Germinal center (tissue), 1 donor: ENCODE measurements at places on chromosomes 6 and 20.

DNA sequence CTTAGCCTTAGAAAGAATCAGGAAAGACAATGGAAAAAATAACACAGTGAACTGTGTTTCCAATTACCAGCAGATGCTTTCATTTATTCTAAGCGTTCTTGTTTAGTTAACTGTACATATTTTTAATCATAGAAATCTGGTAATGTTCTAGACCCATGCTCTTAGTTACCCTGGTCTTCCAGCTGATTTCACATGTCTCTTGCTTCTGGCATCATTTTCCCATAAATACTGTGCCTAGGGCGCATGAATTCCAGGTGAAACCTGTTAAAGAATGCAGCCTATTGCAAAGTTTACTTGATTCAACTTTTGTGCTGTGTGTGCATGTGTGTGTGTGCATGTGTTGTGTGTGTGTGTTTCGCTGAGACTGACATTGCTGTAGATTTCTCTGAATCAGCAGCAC is 178.6 kb downstream of the PDE7B start:
- no peak for DNase-seq

DNA sequence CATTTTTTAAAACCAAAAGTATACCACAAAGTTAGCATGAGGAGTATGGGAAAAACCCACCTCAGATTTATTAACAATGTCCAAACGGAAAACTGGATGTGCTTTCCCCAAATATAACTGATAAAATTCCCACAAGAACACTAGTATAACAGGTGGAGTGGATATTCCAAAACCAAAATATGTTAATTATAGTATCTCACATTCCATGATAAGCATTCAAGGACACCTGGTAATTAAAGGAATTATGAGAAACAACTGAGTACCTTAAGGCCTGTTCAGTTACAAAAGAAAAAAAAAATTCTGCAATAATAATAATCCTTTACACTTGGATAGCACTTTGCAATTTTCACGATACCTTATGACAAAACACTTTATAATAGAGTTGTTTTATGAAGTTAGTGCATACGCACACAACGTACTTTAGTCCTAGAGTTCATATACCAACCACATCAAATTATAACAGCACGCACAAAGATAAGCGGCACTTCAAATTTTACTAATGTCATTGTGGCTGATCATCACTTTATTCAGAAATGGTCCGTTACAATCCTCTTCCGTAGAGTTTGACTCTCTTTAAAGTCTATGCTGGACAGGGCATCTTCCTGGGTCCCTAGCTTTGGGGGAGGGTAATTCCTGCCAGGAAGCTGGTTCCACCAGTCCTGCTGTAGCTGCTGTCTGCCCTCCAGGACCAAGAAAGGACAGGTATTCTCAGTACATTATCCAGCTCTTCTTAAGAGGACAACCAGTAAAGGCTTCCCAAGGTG is 1.7 kb downstream of the CDK19 start:
- DNase-seq, result peak; percentile 16

DNA sequence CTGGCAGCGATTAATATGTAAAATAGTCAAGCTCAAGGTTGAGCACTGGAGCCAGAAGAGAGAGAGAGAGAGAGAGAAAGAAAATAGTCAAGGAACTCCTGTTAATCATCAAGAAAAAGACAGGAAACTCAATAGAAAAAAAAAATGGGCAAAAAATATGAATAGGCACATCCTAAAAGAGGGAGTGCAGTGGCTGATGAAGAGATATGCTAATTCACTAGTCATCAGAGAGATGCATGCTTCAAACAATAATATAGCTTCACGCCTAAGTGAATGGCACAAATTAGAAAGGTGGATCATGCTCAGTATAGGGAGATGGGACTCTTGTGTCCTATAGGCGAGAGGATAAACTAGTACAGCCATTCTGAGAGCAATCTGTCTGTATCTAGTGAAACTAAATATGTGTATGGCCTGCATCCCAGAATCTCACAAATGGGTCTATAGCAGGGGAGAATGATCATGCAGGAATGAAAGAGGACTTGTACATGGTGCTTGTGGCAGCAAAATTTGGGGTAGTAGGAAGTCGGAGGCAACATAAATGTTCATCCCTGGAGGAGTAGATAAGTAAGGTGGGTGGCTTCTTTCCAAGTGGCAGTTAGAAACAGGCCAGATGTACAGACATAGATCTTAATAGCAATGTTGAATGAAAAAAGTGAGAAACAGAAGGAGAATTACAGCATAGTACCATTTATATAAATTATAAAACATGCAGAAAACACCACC is 176.8 kb downstream of the VEGFA start:
- no peak for DNase-seq

- DNase-seq, result no peak
Observed at GRCh38 chr6:18388271-18388670, 1.1 kb downstream of the RNF144B start.

- no peak for DNase-seq
Observed at GRCh38 chr6:72588155-72588554, 33.7 kb upstream of the KCNQ5 start.

GRCh38 chr6:107353773-107354382 is 105.5 kb downstream of the PDSS2 start:
- no peak for DNase-seq

DNA sequence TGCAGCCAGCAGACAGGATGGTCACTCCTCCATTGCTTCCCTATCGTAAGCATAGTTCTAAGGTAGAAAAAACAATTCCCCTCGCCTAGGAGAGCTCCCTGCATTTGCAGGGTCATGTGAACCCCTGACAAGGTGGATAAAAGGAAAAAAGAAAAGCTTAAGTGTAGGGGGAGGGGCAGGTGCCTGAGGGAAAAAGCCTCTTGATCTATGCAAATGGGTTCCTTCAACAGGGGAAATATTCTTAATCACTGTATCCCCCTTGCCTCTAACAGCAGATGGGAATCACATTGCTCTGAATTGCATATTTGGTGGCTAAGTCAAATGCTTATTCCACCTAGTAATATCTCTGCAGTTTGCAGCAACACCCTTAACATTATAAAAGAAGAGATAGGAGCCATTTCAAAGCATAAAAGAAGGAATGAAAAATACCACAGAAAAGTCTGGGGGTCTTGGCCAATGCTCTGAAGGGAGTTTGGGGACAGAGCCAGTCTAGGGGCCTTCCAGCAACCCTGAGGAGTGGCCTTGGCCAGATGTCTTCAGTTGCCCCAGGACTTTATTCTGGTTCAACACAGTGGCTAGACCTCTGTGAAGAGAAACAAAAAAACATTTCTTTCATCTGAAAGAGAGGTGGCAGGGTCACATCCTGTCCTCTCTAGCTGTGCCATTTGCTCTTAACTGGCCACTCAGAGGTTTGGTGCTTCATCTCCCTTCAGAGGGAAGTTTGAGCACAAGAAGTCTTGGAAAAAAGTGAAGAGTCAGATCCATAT is 660.4 kb upstream of the GJE1 start:
- DNase-seq, result no peak

DNA sequence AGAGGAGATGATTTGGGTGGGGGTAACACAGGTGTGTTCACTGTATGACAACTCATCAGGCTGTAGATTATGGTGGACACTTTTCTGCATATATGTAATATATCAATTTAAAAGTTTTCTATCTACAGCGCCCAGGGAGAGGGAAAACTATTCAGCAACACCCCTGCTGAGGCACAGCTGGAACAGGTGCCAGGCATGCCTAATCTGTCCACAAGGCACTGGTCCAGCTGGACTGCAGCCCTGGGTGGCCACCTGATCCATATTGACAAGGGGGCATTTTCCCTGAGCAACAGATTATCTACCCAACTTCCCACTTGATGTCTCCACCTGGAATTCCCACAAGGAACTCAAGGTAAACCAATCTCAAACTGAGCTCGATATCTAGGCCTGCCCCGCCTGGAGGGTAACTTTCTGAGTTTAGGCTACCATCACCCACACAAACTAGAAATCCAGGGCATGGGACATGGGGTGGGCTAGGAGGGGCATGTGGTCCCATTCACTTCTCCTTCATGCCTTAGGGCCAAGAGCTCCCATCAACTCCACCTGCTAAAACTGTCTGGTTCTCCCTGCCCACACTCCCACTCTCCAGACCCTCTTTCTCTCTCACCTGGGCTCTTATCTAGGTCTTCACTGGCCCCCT is 4.6 kb downstream of the SLC22A16 start:
- DNase-seq, result no peak

DNA sequence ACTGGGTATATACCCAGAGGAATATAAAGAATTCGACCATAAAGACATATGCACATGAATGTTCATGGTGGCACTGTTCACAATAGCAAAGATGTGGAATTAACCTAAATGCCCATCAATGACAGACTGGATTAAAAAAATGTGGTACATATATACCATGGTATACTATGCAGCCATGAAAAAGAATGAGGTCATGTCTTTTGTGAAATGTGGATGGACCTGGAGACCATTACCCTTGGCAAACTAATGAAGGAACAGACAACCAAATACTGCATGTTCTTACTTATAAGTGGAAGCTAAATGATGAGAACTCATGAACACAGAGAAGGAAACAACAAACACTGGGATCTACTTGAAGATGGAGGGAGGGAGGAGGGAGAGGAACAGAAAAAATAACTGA is 186.7 kb upstream of the SSTR4 start:
- DNase-seq, result no peak

DNA sequence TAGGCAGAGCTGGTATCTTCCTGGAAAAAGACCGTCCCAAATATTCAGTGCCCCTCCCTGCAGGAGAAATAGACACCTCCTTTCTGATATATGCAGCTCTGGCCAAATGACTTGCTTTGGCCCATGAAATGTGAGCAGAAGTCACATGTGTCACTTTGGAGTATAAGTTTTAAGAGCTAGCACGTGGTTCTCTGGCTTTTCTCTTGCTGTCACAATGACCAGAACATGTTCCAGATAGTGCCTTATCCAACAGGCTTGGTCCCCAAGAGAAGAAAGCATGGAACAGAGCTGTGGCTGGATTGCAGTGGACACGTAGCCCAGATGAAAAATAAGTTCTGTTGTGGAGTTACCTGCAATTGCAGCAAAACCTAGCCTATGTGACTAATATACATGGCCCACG is 40.4 kb downstream of the UNC5CL start:
- DNase-seq, result no peak

- DNase-seq, result no peak
Observed at GRCh38 chr6:2111162-2111677, 134.2 kb downstream of the GMDS start.

- DNase-seq, result peak; percentile 51
Observed at GRCh38 chr6:118618676-118619377, 32.6 kb downstream of the CEP85L start.

GRCh38 chr6:54179152-54179551 is 67.9 kb downstream of the MLIP start:
- no peak for DNase-seq

- DNase-seq, result no peak
Observed at GRCh38 chr6:548517-548916, 108.4 kb downstream of the HUS1B start.

GRCh38 chr20:34791289-34792020 is 34.0 kb downstream of the NCOA6 start:
- no peak for DNase-seq

- DNase-seq, result no peak
Observed at GRCh38 chr20:40636486-40636885, 52.5 kb downstream of the MAFB start.

- DNase-seq, result no peak
Observed at GRCh38 chr20:33423141-33423834, 20.3 kb downstream of the SNTA1 start.

DNA sequence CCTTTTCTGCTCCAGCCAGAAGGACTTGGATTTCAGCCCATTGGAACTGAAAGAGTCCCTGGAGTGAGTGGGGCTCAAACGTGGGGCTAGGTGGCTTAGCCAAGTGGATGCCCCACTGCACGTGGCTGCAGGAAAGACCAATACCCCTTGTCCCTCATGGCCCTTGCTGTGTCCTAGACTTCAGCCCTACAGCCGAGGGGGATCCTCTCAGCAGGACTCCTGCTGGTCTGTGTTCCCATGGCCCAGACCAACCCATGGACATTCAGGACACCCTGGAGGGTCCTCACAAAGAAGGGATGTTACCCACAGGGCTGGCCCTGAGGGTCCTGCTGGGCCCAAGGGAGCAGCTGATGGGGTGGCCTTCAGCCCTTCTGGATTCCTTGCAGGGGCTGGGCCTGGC is 30.0 kb upstream of the PHACTR3 start:
- DNase-seq, result no peak

- DNase-seq, result no peak
Observed at GRCh38 chr6:160170018-160170680, 48.5 kb downstream of the SLC22A1 start.

DNA sequence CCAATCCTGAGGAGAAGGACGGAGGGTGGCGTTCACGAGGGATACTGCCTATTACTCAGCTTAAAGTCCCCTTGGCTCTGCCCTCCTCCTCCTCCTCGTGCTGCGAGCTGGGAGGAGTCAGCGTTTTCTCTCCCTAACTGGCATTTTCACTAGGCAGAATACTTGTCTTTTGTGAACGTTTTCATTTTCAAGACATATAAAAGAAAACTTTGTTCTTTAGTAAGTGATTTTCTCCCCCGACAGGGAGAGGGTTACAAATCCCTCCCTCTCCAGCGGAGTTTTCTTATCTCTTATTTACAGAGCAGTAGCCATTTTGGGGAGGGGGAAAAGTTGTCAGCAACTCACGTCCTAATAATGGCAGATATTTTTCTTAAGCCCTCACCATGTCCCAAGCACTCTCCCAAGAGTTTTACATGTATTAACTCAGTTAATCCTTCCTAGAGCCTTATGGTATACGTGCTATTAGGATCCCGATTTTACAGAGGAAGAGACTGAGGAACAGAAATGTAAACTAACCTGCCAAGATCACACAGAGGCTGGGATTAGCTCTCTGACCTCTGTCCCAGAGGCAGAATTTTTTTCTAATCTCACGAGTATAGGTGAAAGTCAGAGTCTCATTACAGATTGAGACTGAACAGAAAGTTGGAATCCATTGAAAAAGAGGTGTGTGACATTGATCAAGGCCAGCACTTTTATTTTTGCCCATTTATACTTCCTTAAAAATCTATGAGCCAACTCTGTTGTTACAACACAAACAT is 30.0 kb upstream of the ZNF217 start:
- no peak for DNase-seq

DNA sequence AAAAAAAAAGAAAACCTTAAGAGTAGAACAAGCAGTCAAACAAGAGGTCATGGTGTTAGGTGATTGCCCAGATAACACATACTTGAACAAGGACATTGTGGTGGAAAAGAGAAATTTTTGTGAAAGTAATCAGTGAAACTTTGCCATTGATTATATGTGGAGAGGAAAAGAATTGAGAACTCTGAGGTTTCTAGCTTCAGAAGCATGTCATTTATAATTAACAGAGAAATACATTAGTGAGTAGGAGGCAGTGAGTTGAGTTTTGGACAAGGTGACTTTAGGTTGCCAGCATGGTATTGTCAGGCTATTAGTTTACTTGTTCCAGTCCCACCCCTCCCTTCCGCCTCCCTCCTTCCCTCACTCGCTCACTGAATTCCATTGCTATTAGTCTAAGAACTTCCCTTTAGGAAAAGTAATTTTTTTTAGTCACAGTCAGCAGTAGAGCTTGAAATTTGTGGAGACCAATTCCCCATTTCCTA is 17.2 kb downstream of the TAB2 start:
- DNase-seq, result no peak

- no peak for DNase-seq
Observed at GRCh38 chr6:152270301-152270925, 366.7 kb downstream of the SYNE1 start.
